Thoracic aorta (tissue), 2 donors: ENCODE measurements at places on chromosomes 4 and X. TPM values are rescaled to one million over a fixed set of nuclear protein-coding genes. Genes with fewer than 3 reads are reported as not detected.

The SPANXN3 gene
- not detected for total RNA-seq

The STBD1 gene
- 14.6 TPM for total RNA-seq

The POLN gene
- 3.5 TPM for total RNA-seq

- DNase-seq = no peak
These were observed 19.1 kb downstream of the FGFRL1 start for GRCh38 chr4:1030559-1030958.

The SPANXD gene
- not detected for total RNA-seq

DNA sequence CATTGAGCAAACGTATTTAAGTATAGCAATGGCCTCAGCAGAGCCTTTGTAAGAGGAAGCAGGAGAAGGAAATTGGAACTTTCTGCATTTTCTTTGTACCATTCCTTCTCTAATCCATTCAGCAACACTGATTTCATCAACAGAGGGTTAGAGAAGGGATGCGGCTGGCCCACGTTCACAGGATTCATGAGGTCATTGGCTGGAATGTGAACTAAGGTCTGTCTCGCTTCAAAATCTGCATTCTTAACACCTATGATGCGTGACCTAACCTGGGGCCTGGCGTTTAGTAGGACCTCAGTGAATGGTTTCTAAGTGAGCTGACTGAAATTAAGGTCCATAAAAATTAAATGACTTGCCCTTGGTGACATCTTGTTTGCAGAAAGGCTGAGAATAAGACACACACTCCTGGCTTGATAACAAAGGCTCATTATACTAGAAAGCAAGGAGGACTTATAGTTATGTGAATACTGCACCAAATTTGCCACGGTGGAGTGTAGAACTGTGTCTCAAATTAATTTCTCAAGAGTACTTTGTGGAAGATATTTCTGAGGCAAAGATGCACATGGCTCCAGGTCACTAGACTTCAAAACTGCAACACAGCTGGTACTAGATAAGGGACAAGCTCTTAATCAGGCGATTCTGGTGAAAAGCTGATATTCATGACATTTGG lies 25.4 kb downstream of the FGFBP1 start:
- DNase-seq = no peak

GRCh38 chr4:25838526-25838925 lies 24.3 kb downstream of the SEL1L3 start:
- DNase-seq = no peak

The WDR1 gene
- total RNA-seq = 263 TPM

The INTU gene
- 11.0 TPM for total RNA-seq

The MMRN1 gene
- total RNA-seq = 17.8 TPM

The GPC4 gene
- total RNA-seq = 28.4 TPM

DNA sequence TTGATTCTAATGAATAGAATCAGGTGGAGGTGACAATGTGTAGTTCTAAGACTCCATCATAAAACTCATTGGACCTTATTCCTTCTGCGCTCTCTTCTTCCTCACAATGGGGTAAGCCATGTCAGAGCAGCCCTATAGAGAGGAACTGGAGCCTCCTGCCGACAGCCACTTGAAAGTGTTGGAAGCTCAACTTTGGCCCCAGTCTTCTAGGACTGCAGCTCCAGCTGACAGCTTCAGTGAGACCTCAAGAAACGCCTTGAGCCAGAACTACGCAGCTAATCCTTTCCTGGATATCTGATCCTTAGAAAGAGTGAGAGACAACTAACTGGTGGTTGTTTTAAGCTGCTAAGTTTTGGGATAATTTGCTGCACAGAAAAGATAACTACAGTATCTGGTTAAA lies 22.1 kb upstream of the ADH7 start:
- DNase-seq = no peak

- DNase-seq = no peak
These were observed 119.5 kb upstream of the AFF2 start for GRCh38 chrX:148380650-148381561.

- no peak for DNase-seq
These were observed 242.0 kb downstream of the BCOR start for GRCh38 chrX:39855748-39856129.

DNA sequence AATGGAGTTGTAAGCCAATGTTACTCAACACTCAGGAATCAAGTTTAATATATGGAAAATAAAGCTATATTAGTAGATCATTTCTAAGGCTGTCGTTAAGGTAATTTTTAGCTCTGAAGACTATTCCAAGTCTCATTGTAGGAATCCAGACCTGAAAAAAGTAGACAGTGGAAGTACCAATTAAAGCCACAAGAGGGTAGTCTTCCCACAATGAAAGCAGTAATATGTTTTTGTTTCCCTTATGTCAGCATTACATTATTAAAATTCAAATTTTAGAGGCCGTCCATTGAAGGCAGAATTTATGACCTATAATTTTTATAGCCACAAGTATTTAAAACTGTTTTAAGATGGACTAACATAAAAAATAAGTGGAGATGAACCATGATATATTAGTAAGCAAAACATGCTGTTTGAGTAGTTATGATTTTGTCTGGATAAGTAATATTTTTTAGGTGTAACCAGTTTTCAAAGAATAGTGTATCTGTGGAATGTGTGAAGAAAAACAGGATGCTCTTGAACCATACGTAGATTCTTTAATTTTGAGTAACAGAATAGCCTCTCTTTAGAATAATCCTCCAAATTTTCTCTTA lies 372.6 kb upstream of the TECRL start:
- no peak for DNase-seq

GRCh38 chr4:107989162-107989536 lies 540 bp upstream of the HADH start:
- DNase-seq = no peak

The HUWE1 gene
- 169 TPM for total RNA-seq

DNA sequence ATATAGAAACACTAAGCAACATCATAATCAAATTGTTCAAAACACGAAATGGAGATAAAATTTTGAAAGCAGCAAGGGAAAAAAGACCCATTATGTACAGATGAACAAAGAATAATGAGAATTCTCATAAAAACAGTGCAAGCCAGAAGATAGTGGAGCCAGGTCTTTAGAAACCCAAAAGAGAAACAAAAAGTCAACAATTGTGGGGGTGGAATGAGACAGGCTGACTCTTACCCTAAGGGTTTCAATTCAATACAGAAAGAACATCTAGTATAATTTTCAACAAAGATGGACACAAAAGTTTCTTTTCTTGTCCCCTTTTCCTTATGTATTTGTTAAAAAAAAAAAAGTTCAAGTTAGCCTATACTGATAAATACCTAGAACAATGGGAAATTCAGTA lies 34.0 kb upstream of the MAGEB2 start:
- no peak for DNase-seq
